NCI-H446 (cell line): ENCODE measurements at places on chromosomes 2 and 18.

DNA sequence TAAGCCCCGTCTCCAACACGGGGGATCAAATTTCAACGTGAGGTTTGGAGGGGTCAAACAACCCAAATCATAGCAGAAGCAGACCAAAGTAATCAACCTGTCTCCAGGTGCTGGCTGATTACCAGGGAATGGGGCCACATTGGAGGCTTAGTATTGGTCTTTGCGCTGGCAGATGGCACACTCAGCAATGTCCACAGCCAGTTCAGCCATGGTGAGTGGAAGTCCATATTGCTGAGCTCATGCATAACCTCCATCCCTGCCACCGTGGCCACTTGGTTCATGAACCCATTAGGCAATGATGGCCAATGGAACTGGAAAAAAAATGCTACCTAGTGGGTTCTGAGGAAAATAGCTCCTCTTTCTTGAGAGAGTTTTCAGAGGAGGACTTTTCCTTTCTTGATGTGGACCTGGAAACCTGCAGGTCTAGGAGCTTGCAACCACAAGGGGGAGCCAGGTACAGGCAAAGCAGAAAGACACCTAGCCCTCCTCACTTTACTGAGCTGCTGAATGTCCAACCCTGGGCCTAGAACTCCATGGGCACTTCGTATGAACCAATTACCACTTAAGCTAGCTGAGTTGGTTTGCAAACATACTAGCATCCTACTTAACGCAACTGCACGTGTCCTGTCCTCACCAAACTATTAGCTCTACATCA, 128.0 kb upstream of the GYPC start:
- DNase-seq = no peak

DNA sequence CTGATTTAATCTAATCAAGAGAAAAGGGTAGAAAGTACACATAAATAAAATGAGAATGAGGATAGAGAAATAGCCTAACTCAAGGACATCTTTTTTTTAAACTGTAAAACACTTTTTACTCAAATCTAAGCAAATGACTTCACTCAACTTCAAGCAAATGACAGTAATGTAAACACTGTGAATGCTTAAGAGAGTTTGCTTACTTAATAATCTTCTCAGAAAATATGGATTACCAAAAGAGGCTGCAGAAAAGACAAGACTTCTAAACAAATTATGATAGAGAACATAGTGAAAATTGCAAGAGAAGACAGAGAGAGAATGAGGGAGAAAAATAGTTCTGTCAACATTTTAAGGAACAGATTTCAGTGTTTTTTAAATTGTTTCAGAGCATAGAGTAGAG, 52.5 kb downstream of the FAM124B start:
- no peak for DNase-seq

- no peak for DNase-seq
Observed at GRCh38 chr2:73593680-73594079, 48.5 kb downstream of the NAT8 start.

GRCh38 chr2:85812094-85812735, 58.4 kb downstream of the ATOH8 start:
- no peak for DNase-seq

- no peak for DNase-seq
Observed at GRCh38 chr2:191049728-191050639, 36.0 kb upstream of the STAT1 start.

GRCh38 chr2:43043553-43043870, 182.9 kb downstream of the ZFP36L2 start:
- no peak for DNase-seq
